Chondrocyte (in vitro differentiated cells): ENCODE measurements at places on chromosomes 11 and 22. TPM values are rescaled to one million over a fixed set of nuclear protein-coding genes. Genes with fewer than 3 reads are reported as not detected.

GRCh38 chr11:64510759-64511158 is 80.3 kb upstream of the SLC22A12 start:
- no peaks in the 10 kb centered on the region for H3K4me1 ChIP-seq
- no peak overlapping the region for H3K27ac ChIP-seq
- no peaks in the 10 kb centered on the region for H3K36me3 ChIP-seq
- DNase-seq: no peak
- H3K4me3 ChIP-seq: no peak overlapping the region

GRCh38 chr22:43975041-43975440 is 19.8 kb downstream of the SAMM50 start:
- peaks cover 37% of the 10 kb centered on the region for H3K36me3 ChIP-seq
- H3K4me1 ChIP-seq: no peaks in the 10 kb centered on the region
- H3K27ac ChIP-seq: no peak overlapping the region
- H3K27me3 ChIP-seq: no peaks in the 10 kb centered on the region

DNA sequence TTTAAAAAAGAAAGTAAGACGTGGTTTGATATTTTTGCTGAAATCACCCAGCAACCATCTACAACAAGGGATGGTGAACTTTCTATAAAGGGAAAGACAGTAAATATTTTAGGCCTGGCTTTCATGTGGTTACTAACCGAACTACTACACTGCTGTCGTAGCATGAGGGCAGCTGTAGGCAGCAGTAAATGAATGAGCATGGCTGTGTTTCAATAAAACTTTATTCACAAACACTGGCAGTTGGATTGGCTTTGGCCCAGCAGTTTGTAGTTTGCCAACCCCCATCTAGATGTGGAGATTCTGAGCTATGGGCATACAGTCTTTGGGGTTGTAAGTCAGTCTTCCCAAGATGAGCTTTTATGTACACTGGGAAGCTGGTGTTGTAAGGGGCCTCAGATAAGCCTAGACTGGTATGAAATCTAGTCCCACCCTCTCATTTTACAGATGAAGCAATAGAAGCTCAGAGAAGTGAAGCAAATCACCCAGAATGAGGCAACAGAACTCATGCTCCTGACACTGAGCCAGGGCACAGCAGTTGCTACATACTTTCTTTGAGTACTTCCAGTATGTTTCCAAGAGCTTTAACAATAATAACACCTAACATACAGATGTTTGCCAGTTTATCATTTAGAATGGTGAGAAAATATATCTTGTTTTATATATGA is 204.4 kb downstream of the ADAMTS15 start:
- H3K4me3 ChIP-seq: no peak overlapping the region
- no peak for DNase-seq
- H3K27me3 ChIP-seq: no peaks in the 10 kb centered on the region

KCTD14 gene
- 0.36 to 0.48 TPM (median 0.47 TPM) in 3 replicates for total RNA-seq

ARCN1 gene
- 233 to 265 TPM (median 240 TPM) in 3 replicates for total RNA-seq

OR2AG2 gene
- total RNA-seq: 0.07 to 0.21 TPM in 2 of 3 replicates, not detected in the other

DNA sequence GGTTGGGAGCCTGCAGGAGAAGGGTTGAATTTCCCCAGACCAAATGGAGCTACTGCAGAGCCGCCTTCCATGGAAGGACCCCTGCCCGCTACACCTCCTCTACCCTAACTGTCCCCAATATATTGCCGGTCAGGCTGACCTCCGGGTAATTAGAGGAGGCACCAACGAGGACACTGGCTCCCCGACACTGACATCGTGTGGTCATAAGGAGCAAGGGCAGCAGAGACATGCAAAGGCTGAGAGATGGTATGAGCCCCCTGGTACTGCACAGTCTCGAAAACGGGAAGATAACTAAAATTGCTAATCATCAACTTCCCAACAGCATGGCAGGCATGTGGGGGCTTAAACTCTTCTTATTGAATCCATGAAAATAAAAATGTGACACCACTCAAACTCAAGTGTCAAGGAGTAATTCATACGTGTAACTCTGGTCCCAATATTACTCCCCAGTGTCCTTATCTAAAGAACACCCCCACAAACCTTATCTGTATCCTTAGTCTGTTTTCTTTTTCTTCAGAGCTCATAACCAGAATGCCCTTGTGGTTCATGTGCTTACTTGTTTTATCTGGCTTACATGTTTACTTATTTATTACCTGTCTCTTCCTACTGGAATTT is 4.4 kb downstream of the CAVIN3 start:
- DNase-seq: no peak
- peaks cover 28% of the 10 kb centered on the region for H3K4me1 ChIP-seq
- H3K27me3 ChIP-seq: peaks cover 6% of the 10 kb centered on the region
- H3K36me3 ChIP-seq: peaks cover 6% of the 10 kb centered on the region
- no peak overlapping the region for H3K27ac ChIP-seq
- H3K4me3 ChIP-seq: no peak overlapping the region

ZNF215 gene
- 2.3 to 2.4 TPM (median 2.4 TPM) in 3 replicates for total RNA-seq

DNA sequence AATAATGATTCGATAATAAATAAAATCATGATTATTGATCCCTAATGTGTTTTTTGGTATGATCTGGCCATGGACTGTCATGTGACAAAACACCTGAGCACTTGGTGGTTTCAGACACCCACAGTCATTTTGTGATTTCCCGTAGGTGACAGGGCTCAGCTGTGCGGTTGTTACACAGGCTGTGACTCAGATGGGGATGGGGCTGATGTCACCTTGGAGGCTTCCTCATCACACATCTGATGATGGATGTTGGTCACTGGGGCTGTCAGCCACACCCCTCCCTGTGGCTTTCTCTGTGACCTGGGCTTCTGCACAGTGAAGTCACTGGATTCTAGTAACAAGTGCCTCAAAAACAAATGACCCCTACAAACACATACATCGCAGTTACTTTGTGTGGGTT is 995.1 kb downstream of the BRD1 start:
- no peaks in the 10 kb centered on the region for H3K4me1 ChIP-seq
- H3K36me3 ChIP-seq: peaks cover 2% of the 10 kb centered on the region
- DNase-seq: no peak
- no peaks in the 10 kb centered on the region for H3K27me3 ChIP-seq
- no peak overlapping the region for H3K4me3 ChIP-seq

DNA sequence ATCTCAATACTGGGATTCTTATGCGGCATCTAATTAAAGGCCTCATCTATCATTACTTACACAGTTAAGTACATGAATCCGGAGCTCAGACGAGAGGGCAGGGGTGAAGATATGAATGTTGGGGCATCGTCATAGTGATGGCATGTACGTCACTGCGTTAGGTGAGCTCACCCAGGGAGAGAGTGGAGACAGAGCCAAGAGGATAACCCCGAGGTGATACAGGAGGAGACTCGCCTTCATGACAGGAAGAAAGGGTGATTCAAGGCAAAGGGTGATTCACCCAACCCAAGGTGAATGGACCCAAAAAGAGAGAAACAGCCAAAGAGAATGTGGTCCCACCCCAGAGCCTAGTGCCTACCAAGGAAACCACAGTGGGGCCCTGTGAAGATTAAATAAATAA is 132.9 kb upstream of the BLID start:
- DNase-seq: no peak
- H3K27ac ChIP-seq: no peak overlapping the region
- no peaks in the 10 kb centered on the region for H3K27me3 ChIP-seq
- no peaks in the 10 kb centered on the region for H3K36me3 ChIP-seq
- H3K4me3 ChIP-seq: no peak overlapping the region
- H3K4me1 ChIP-seq: peaks cover 3% of the 10 kb centered on the region

TPBGL gene
- total RNA-seq: 0.24 to 0.82 TPM (median 0.74 TPM) in 3 replicates

TBC1D10A gene
- total RNA-seq: 24.3 to 28.0 TPM (median 26.9 TPM) in 3 replicates

TUB gene
- 14.1 to 17.2 TPM (median 14.3 TPM) in 3 replicates for total RNA-seq

- peaks cover 9% of the 10 kb centered on the region for H3K4me1 ChIP-seq
- H3K27ac ChIP-seq: no peak overlapping the region
- peaks cover 2% of the 10 kb centered on the region for H3K36me3 ChIP-seq
- peaks cover 4% of the 10 kb centered on the region for H3K27me3 ChIP-seq
- DNase-seq: peak; percentile 95
- peak overlapping the region; percentile 60 for H3K4me3 ChIP-seq
Observed at GRCh38 chr22:37824674-37825641, 1.8 kb downstream of the GALR3 start.

- no peaks in the 10 kb centered on the region for H3K4me1 ChIP-seq
- H3K27ac ChIP-seq: no peak overlapping the region
- no peak for DNase-seq
- peaks cover 28% of the 10 kb centered on the region for H3K27me3 ChIP-seq
Observed at GRCh38 chr11:107677924-107678631, 33.8 kb downstream of the SLN start.

SPDYC gene
- total RNA-seq: not detected in 3 replicates

DNA sequence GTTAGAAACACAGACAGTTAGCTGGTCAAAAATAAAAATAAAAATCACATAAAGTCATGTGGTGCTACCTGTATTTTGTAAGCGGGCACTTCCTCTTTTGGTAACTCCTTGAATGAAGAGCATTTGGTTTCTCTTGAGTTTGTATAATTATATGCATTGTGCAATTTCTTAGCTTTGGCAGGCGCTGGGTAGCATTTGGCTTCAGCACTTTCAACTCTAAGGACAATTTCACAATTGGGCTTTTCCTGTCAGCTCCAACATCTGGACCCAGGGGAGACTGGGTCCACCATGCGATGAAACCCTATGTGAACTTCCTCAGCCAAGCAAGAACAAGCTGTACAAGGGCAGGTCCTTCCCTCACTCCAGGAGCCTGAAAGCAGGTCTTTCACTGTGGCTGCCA is 169.1 kb downstream of the RRAS2 start:
- no peaks in the 10 kb centered on the region for H3K36me3 ChIP-seq
- no peak for DNase-seq
- H3K27me3 ChIP-seq: peaks cover 5% of the 10 kb centered on the region
- H3K27ac ChIP-seq: no peak overlapping the region
- H3K4me1 ChIP-seq: peaks cover 5% of the 10 kb centered on the region

ANGPTL5 gene
- 4.0 TPM in 1 of 3 replicates, not detected in the others for total RNA-seq

DNA sequence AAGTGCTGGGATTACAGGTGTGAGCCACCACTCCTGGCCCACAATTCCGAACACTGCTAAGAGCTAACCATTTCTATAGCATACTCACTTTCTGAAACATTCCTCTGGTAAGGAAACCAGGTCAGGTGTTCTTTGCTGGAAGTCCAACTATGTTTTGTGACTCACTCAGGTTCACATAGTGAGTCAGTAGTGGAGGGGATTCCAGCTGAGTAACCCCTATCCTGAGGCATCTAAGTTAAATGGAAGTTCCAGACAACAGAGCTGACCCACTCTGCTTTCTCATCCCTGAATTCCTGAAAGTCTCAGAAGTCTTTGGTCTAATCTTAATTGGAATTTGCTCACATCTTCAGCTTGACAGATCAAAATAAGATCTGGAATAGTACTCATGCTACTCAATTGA is 3.0 kb upstream of the CHRNA10 start:
- no peak overlapping the region for H3K27ac ChIP-seq
- H3K4me3 ChIP-seq: no peak overlapping the region
- H3K27me3 ChIP-seq: no peaks in the 10 kb centered on the region
- peaks cover 47% of the 10 kb centered on the region for H3K36me3 ChIP-seq
- no peak for DNase-seq

GLYAT gene
- total RNA-seq: not detected in 3 replicates

DNA sequence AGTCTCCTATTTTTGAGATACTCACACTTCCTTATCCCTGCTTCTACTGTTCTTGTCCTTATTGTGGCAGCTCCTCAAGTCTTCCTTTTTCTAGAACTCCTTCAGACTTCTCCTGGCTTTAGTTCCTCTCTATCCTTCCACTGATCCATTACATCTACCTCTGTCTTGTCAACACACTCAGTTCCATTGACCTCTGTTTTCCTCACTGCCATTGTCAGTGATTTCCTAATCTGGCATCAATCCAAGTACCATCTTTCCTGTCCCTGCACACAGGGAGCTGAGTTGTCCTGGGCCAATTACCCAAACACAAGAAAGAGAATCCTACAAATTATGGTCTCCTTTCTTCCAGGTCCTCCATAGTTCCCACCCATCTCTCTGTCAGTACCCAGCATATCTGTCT is 27.9 kb upstream of the RIC3 start:
- H3K27me3 ChIP-seq: peaks cover 62% of the 10 kb centered on the region
- no peaks in the 10 kb centered on the region for H3K4me1 ChIP-seq
- no peaks in the 10 kb centered on the region for H3K36me3 ChIP-seq
- DNase-seq: no peak
- no peak overlapping the region for H3K4me3 ChIP-seq

GRCh38 chr11:95655536-95655935 is 134.0 kb downstream of the FAM76B start:
- no peaks in the 10 kb centered on the region for H3K36me3 ChIP-seq
- H3K27me3 ChIP-seq: no peaks in the 10 kb centered on the region
- DNase-seq: no peak
- H3K27ac ChIP-seq: no peak overlapping the region

- no peak overlapping the region for H3K4me3 ChIP-seq
- H3K27ac ChIP-seq: no peak overlapping the region
- DNase-seq: no peak
- peaks cover 47% of the 10 kb centered on the region for H3K27me3 ChIP-seq
Observed at GRCh38 chr11:36748836-36749235, 150.8 kb upstream of the RAG2 start.

C11orf91 gene
- total RNA-seq: 0.50 TPM in 1 of 3 replicates, not detected in the others
